Activated effector memory CD4-positive, alpha-beta T cell treated with anti-CD3 and anti-CD28 coated beads, Interleukin-2, amount 50 U/mL, for 16 hours (primary cell): ENCODE measurements at places on chromosomes 16 and 17.

DNA sequence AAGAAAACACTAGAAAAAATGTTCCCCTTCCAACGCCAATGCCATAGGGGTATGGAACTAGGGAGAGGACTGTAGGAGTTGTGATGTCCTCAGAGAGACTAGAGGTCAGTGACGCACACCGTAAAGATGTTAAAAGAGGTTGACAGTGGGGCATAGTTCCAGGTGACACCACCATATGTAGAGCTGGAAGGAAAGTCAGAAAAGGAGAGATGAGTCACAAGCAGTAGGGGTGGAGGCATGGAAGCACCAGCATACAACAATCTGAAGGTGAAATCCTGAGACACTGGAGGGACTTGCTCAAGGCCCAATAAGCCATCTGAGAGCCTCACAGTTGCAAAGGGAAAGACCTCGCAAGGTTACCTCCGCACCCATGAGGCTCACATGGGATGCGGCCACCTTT is 76.0 kb downstream of the ZNF18 start:
- DNase-seq: no peak

DNA sequence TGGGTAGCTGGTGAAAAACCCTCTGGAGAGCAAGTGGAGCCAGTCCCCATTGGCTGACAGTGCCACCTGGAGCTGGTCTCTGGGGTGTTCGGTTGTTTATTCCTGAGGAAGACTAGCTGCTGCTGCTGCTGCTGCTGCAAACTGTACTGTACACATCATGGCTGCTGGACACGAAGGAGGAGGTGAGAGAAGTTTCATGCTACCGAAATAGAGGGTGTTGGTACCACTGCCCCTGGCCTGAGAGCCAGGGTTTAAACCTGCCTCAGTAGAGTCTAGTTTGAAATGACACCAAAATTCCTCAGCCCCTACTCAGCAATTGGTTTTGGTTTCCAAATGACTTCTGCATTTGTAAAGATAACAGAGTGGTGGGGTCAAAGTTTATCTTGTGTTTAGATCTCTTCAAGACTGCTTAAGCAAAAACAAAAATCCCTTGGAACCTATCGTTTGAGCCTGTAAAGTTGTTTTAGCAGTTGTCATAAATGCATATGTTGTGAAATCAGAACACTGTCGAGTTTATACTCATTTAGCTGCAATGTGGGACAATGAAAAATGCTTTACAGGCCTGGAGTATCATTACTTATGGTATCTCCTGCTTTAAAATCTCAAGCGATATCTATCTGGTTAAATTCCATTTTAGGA is 40.8 kb downstream of the CYB5B start:
- peak; percentile 67 for DNase-seq

- no peak for DNase-seq
These were observed 136.7 kb upstream of the NUDT7 start for GRCh38 chr16:77585379-77586251.

DNA sequence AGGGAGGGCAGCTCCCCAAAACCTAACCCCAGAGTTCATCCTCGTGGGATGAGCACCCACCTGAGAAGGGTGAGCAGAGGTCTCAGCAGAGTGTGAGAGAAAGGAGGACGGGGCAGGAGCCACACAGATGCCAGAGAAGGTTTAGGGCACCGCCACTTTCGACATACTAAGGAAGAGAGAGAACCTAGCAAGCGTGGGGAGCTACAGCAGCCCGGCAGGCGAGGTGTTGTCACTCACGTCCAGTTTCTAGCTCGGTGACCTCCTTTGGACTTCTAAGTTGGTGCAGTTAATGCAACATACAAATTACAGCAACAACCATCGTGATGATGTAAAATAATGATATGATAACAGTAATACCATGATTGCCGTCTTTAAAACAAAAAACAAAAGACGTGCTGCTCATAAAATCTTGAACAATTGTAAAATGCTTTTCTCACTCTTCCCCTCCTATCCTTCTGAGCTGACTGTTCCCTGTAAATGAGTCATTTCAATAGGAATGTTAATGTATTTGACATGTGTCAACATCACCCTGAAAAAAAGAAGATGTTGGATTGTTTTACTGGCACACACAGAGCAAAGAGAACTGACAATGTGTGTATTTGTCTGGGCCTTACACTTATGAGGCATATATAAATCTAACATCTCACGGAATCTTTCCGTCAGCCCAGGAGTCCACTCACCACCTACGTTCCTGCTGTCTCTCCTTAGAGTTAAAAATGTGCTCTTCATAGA is 158.2 kb upstream of the MAF start:
- DNase-seq: no peak
